ENCODE measurements at places on chromosomes 5 and 9.

- DNase-seq, result no peak
Measured at GRCh38 chr5:76737846-76738245, 21.9 kb downstream of the F2R start.

- no peak for DNase-seq
Measured at GRCh38 chr9:28956116-28956880, 1383.0 kb upstream of the C9orf72 start.

- no peak for DNase-seq
Measured at GRCh38 chr5:2199697-2200096, 317.0 kb upstream of the IRX4 start.

GRCh38 chr5:75389430-75389829 is 52.4 kb downstream of the HMGCR start:
- DNase-seq, result no peak

DNA sequence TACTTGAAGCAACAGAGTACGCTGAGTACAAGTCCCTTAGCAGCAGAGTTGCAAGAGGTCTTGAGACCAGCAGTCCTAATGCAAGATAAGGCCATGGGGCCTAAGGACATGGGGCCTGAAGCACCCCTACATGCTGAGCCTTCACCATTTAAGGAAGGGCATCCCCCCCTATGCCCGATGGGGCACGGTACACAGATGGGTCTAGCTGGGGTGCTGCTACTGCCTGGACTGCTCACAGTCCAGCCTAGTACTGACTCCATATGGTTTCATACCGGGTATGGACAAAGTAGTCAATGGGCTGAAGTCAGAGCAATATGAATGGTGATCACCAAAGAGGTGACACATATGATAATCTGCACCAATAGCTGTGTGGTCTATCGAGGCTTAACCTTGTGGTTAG is 178.3 kb downstream of the PDE4D start:
- DNase-seq, result no peak

DNA sequence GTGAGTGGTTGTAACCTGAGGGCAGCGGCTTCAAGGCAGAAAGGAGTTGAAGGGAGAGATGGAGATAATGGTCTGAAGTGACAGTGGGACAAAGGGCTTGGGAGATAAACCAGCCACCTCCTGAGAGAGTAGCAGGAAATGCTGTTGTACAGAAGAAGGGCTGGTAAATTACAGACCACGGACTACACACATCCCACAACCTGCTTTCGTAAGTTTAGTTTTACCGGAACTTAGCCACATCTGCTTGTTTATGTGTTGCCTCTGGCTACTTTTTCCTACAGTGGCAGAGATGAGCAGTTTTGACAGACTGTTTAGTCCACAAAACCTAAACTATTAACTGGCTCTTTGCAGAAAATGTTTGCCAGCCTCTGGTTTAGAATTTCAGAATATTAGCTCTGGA is 269.5 kb downstream of the ARHGEF28 start:
- DNase-seq, result no peak

GRCh38 chr5:168288349-168289245 is 2.8 kb upstream of the WWC1 start:
- no peak for DNase-seq

DNA sequence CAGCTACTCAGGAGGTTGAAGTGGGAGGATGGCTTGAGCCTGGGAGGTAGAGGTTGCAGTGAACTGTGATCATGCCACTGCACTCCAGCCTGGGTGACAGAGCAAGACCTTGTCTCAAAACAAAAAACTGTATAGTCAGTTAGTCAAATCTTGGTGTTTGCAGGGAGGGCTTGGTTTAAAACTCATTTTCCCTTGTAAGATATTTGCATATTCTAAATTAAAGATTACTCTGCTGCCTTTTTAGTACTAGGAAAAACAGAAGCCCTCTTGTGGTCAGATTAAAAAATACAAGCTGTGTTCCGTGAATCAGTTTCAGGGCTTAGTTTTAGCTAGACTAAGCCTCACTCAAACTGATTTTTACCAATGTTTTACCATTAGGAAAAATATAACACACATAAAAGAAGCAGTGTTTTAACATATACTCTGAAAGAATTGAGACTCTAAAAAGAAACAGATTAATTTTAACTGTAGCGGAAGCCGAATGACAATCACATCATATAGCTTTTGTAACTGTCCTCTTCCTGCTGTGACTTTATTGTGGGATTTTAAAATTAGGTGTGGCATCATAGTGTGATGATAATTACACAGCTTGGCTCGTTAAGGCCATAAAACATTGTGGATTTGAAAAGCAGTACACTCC is 84.9 kb upstream of the BASP1 start:
- peak; percentile 84 for DNase-seq

- DNase-seq, result no peak
Measured at GRCh38 chr5:87122151-87122977, 145.3 kb upstream of the RASA1 start.

DNA sequence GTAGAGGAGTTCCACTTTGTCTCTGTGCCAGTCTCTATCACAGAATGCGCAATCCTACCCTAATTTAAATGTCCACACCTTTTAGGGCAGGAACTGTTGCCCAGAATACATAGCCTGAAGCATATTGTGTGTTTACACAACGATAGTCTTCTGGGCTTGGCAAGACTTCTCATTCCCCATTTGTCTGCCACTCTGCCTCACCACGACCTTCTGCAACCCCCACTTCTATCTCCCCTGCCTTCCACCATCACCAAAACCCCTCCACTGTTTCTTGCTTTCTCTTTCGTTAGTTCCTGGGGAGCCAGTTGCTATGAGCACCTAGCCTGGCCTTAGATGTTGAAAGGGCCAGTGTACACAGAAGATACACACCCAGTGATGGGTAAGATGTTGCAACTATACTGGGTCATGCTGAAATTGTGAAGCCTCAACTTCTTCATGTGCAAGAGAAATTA is 883 bp upstream of the RNF145 start:
- peak; percentile 71 for DNase-seq

- no peak for DNase-seq
Measured at GRCh38 chr5:150121448-150122157, 34.0 kb downstream of the PDGFRB start.

GRCh38 chr5:982377-983237 is 26.0 kb upstream of the NKD2 start:
- DNase-seq, result no peak

DNA sequence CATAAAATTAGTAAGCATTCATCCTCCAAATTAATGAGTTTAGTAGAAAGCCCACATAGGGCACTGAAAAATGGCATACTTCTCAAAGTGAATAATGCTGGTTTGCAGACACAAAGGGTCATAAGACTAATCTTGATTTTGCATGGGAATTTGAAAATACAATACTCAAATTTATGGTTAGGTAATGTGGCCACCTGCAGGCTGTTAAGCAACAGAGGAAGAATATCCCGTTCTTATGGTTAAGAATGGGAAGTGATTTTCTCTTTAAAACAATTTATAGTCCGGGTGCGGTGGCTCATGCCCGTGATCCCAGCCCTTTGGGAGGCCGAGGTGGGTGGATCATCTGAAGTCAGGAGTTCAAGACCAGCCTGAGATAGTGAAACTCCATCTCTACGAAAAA is 9.4 kb upstream of the PLCXD3 start:
- DNase-seq, result no peak

DNA sequence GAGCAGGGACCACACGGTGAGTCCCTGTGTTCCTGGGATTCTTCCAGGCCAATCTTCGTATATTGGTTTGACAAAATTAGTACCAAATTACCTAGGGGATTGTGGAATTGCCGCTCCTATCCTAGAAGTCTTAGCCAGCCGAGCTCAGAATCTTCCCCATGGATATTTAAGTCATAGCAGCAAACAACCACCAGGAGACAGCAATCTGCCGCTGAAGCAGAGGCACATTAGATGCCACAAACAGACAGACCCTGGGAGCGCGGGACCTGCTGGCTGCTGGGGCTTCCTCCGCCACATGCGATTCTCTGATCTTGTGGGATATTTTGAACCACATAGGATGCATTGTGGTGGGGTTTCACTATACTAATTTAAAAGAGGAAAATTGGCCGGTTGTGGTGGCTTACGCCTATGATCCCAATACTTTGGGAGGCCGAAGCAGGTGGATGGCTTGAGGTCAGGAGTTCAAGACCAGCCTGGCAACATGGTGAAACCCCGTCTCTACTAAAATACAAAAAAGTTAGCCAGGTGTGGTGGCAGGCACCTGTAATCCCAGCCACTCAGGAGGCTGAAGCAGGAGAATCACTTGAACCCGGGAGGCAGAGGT is 31.7 kb upstream of the ZBTB43 start:
- DNase-seq, result no peak

DNA sequence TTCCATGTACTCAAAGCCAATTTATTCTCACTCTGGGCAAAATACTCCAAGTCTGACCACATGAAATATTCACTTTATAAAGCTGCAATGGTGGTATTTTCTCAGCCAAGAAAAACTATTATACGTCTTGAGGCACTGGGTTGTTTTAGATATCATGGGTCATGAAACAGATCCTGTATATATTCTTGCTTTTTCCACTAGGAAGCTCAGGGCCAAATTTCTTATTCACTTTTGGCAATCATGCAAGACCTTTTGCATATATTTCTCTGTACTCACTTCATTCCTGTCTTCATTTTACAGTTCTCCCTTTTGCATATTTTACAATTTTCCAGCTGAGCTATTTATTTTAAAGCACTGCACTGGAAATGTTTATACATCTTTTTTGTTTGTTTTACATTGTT is 49.8 kb downstream of the GABBR2 start:
- no peak for DNase-seq

- DNase-seq, result no peak
Measured at GRCh38 chr5:156295431-156295830, 31.5 kb upstream of the SGCD start.

DNA sequence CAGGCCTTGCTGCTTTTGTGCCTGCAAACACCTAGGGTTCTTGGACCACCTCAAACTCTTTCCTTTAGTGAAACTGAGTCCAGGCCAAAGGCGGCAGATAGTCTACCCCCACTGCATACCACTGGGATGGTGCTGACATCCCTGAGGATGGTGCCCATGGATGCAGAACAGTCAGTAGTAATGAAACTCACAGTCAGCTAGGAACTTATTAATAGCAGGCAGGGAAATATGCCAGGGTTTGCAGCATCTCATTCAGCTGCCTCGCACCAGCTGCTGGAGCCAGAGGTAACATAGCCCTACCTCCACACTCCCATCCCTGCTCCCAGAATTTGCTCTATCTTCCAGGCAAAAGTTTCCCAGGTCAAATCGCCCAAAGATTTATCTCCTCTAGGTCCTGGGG is 189.1 kb downstream of the SREK1 start:
- DNase-seq, result no peak

DNA sequence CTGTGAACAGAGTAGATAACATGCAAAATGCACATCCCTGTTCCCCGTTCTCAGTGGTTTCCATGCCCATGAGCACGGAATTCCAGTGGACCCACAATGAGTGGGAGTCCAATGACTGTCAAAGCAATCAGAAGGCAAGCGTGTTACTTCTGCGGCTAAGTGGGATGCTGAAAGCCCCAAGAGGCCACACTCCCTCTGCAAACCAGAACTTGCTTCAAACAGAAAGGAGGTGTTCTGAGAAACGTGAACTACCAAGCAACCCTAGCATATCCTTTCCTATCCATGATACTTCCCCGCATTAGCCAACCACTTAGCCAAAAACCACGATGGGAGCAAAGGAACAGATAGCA is 21.7 kb upstream of the MVB12B start:
- no peak for DNase-seq

- peak; percentile 81 for DNase-seq
Measured at GRCh38 chr5:74631081-74631953, 9.2 kb downstream of the ENC1 start.

DNA sequence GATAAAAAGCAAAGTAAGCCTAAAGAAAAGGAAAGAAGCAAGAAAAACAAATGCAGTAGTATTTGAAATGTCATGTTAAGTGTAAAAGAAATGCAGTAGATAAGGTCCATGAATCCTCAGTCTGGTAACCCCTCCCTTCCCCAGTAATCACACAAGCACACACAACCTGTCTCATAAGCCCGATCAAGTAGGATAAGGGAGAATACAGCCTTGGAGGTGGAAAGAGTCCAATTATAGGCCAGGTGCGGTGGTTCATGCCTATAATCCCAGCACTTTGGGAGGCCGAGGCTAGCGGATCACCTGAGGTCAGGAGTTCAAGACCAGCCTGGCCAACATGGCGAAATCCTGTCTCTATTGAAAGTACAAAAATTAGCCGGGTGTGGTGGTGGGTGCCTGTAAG is 117.9 kb downstream of the GADD45G start:
- DNase-seq, result no peak

DNA sequence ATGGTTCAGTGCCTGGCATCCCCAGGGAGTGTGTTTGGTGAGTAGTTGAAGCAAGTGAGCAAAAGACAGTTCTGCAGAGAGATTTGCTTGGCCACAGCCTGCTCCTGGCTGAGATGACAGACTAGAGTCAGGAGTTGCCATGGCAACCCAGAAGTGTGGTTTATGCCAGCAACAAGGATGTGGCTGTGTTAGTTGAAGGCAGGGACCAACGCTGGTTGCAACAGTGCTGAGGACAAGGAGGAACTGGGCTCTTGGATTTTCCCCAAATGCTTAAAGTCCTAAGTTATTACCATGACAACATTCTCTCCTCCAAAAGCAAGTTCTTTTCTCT is 2.7 kb downstream of the NXNL2 start:
- DNase-seq, result peak; percentile 84

- DNase-seq, result peak; percentile 36
Measured at GRCh38 chr5:79612667-79613198, 492 bp downstream of the TENT2 start.

DNA sequence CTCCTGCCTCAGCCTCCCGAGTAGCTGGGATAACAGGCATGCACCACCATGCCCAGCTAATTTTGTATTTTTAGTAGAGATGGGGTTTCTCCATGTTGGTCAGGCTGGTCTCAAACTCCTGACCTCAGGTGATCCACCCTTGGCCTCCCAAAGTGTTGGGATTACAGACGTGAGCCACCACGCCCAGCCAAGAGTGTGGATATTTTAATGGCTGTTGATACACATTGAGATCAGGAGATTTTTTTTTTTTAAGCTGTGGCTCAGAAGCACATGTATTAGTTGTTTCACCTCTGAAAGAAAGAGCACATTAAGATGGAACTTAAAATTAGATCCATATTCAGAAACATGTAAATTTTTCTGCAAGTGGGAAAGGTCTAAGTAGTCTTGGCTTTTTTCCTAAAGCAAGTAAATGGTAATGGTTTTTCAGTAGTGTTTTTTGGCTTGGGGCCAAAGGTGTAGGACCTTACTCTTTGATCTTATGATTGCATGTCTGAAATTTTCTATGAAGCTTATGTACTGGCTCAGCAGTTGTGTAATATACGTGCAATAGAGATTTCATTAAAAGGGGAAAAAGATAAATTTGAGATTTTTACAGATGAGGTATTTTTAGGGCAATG is 9.9 kb downstream of the RBM27 start:
- no peak for DNase-seq

GRCh38 chr5:86665984-86666760 is 48.4 kb downstream of the COX7C start:
- DNase-seq, result no peak

All from inflammatory macrophage treated with lipopolysaccharide for 1 hour (primary cell).